ENCODE measurements at places on chromosomes 1 and 21. TPM values are rescaled to one million over a fixed set of nuclear protein-coding genes. Genes with fewer than 3 reads are reported as not detected.

- no peak for DNase-seq
Measured at GRCh38 chr21:39568361-39568760, 44.4 kb upstream of the B3GALT5 start.

DNA sequence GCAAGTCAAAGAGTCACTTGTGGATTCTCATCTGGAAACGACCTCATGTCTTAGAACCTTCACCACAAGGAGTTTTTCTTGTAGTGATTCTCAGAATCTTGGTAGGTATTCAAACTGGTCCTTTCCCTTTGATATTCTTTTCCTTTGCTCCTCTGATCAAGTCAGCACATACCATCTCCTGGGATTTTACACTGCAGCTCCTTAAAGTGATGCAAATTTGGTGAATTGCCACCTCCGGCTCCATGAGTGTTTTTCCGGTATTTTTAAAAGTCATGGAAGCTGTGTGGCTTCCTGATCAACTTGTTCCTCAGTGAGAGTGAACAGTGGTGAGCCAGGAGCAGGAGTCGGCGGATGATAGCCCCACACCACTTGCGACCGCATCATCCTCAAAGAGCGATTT lies 182.1 kb upstream of the DAB1 start:
- DNase-seq, result no peak

DNA sequence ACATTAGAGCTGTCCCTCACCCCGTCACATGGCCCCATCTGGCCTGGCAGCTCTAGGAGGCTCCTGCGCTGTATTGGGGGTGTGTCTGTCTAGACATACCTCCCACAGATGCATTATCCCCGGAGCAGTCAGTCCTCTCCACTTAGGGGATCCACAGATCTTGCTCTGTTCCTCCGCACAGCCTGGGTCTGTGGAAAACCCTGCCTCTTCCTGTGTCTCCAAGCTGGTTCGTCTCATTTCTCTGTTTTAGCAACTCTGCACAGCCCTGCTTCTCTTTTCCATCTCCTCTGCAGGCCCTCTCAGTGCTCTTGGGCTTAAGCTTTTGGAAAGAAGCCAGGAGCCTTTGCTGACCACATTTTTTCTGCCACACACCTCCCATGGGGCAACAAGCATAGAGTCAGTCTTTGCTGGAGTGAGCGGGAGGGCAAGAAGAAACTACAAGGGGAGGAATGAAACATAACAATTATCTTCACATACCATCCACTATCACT lies 241.5 kb downstream of the FOXD2 start:
- DNase-seq, result peak; percentile 28

DNA sequence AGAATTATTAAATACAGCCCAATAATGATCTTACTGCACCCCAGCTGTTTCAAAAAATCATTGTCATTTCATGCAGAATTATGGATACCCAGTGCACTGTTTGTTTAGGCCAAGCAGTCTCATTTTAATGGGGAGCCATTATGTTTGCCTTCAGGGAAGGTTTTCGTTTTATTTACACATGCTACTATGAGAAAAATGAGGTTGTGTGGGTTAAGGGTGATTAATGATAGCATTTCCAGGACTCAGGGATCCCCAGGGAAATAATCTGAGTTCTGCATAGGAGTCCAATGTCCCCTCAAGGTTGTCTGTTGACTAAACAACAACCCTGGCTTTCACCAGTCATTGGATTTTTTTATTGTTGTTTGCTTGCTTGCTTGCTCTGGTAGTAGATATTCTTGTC lies 71.0 kb upstream of the ZP4 start:
- no peak for DNase-seq

- DNase-seq, result no peak
Measured at GRCh38 chr1:76281306-76281705, 206.8 kb downstream of the ST6GALNAC3 start.

DNA sequence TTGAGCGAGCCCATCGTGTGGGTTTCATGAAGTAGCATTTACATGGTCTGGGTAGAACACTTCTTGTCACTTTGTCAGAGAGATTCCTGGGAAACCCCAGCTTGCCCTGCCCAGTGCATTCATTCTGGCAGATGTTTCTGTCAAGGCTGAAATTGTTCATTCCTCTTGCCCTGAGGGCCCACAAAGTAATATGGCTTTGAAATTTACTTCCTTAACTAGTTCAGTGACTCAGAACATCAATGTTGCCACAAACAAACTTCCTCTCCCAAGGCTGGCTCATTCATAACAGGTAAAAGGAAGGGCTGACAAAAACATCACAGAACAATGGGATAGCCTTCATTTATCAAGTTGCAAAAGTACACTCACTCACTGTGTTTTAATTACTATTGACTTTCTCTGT lies 5.0 kb upstream of the KIAA0040 start:
- DNase-seq, result no peak

GRCh38 chr21:29504751-29505321 lies 206.1 kb downstream of the BACH1 start:
- no peak for DNase-seq

- DNase-seq, result no peak
Measured at GRCh38 chr1:207364614-207365013, 43.1 kb downstream of the CD55 start.

GRCh38 chr1:185990565-185990964 lies 256.4 kb downstream of the HMCN1 start:
- no peak for DNase-seq

- no peak for DNase-seq
Measured at GRCh38 chr1:164475834-164476233, 83.2 kb upstream of the PBX1 start.

- no peak for DNase-seq
Measured at GRCh38 chr1:112457955-112458354, 50.8 kb upstream of the WNT2B start.

- no peak for DNase-seq
Measured at GRCh38 chr1:152109998-152110294, 5.3 kb downstream of the TCHH start.

GRCh38 chr1:223326776-223327175 lies 37.2 kb downstream of the SUSD4 start:
- no peak for DNase-seq

Gene PDPN
- polyA plus RNA-seq, result 7.8 TPM

Gene BLACAT1
- polyA plus RNA-seq, result not detected

Gene GBP5
- 1.6 TPM for polyA plus RNA-seq

Gene PGLYRP4
- not detected for polyA plus RNA-seq

Gene MANEAL
- polyA plus RNA-seq, result 5.2 TPM

Gene MCL1
- polyA plus RNA-seq, result 194 TPM

Gene DDAH1
- 43.2 TPM for polyA plus RNA-seq
